NCI-H524 treated with DMSO at 0.1 percent for 48 hours (cell line): ENCODE measurements at places on chromosomes 6 and 20.

DNA sequence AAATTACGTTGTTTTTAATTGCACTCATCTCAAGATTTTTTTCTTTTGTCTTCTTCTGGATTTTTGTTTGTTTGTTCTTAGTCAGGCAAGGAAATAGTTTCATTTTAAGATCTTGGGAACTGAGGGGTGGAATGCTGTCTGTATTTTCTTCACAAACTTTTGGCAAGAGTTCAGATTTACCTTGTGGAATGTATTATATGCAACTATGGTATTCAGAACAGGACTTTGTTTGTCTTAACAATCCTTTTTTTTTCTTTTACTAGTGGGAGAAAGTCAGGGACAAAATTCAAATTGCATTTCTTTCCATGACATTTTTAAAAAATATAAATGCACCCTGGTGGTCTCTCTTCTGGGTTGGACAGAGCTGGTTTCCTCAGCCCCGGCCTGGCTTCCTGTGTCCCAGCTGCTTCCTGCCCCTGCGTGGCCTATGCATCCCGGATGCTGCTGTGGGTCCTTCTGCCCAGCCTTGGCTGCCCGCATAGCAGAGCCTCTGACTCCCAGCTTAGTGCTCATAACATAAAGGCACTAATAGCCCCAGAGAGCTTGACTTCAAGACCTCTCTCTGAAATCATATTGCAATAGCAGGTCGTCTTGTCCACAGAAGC is 520.7 kb downstream of the QKI start:
- DNase-seq: no peak

GRCh38 chr6:56691286-56691595 is 48.6 kb upstream of the DST start:
- no peak for DNase-seq

DNA sequence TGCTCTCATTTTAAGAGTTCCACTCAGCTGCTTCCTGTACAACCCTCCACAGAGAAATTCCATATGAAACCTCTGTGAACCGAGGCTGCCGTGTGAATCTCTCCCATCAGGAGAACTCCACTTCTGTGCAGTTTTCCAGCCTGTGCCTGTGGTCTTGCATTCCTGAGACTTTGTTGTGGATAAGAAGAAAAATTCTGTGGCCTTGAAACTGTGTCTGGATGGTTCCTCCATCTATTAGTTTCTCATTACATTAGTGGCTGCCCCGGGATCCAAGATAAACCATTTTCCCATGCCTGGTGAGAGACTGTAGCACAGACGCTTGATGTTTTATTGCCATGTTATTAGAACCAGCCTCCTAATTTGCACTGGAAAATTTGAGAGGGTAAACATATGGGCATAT is 40.8 kb upstream of the TIAM2 start:
- DNase-seq: no peak

- DNase-seq: no peak
These were observed 37.6 kb downstream of the LAMP5 start for GRCh38 chr20:9551808-9552550.

DNA sequence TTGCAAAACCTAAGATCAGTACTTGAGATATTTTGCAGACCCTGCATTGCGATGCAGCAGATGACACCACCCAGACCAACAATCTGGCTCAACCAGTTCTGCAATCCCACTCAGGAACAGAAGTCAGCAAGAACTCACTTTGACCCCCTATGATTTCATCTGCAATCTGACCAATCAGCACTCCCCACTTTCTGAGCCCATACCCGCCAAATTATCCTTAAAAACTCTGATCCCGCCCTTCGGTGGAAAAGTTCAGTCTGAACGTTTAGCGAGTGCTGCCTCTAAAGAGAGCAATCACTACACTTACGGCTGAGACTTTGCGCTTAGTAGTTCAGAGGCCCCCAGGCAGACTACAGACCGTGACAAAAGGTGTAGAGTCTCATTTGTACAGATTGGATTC is 17.3 kb upstream of the KIAA1586 start:
- DNase-seq: no peak

GRCh38 chr20:3325864-3326263 is 81.6 kb downstream of the DNAAF9 start:
- DNase-seq: no peak
